ENCODE measurements at places on chromosomes 13 and 19.

GRCh38 chr19:50325310-50326100 lies 3.7 kb downstream of the KCNC3 start:
- peak; percentile 88 for DNase-seq

DNA sequence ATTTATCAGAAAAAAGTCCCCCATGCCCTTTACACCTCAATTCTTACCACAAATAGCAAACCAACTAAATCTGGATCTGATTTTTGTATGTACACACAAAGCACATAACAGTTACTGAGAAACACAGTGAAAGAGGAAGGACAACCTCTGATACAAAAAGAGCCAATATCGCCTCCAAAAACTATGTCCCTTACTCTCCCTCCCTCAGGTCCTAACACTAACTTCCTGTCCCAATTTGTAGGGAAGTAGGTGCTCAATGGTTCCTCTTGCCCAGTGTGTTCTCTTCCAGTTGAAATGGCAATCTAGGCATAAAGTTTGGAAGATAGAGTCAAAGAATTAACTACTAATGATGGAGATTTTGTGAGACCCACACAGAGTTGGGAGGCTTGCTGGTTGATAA lies 15.8 kb upstream of the FPR3 start:
- no peak for DNase-seq

GRCh38 chr19:48190288-48190884 lies 19.9 kb downstream of the ZSWIM9 start:
- peak; percentile 71 for DNase-seq

- no peak for DNase-seq
These were observed 11.2 kb downstream of the HPN start for GRCh38 chr19:35052599-35053190.

- DNase-seq: no peak
These were observed 24.4 kb downstream of the PLA2G4C start for GRCh38 chr19:48085904-48086864.

- DNase-seq: no peak
These were observed 23.6 kb downstream of the DOCK9 start for GRCh38 chr13:98954313-98954712.

- DNase-seq: no peak
These were observed 750 bp downstream of the RAB20 start for GRCh38 chr13:110560601-110561343.

DNA sequence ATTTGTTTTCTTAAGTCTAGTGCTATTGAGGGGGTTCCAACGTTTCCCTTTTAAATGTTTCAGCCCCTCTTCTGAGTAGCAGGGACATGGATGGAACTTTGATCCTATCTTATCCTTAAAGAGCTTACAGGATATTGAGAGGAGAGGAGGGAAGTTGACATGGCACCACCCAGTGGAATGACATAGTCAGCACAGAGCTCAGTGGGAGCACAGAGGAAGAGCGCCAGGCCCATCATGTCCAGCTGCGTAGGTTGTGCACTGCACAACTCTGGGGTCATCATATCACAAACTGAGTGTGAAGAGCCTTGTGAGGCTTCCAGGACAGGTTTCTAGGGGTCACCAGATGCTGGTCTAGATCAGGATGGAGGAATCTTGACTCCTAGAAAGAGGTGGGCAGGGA lies 4.6 kb upstream of the CDC42EP5 start:
- DNase-seq: no peak

DNA sequence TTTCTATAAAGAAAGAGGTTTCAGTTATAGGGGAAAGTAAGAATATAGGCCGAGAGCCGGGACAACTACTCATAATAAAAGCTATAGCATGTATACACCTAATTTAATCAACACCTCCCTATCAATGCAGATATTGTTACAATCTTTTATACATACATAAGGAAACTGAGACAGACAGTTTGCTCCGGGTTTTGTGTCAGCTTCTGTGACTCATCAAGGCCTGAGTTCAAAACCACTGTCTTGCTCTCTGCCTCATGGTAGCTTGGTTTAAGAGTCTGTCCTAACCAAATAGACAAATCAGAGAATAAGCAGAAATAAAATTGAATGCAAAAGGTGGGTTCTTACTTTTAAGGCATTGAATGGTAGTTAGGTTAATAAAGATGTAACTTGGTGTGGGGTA lies 222.9 kb downstream of the GGACT start:
- no peak for DNase-seq

GRCh38 chr13:30974350-30974749 lies 41.9 kb downstream of the TEX26 start:
- DNase-seq: no peak

DNA sequence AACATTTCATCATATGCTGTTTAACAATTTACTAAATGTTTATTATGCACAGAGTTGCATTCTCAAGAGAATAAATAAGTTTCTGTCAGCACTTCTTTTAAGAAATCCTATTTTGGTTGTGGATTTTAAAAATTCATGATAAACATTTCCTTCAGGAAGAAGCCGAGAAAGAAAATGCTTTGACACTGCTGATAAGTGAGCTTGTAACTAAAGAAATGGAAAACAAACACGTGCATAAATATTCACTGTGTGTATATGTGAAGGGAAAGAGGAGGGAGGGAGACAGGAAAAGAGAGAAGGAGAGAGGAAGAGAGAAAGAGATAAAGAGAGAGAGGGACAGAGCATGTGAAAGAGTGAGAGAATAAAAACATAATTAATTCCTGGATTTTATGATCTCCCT lies 1165.0 kb downstream of the DIAPH3 start:
- no peak for DNase-seq

DNA sequence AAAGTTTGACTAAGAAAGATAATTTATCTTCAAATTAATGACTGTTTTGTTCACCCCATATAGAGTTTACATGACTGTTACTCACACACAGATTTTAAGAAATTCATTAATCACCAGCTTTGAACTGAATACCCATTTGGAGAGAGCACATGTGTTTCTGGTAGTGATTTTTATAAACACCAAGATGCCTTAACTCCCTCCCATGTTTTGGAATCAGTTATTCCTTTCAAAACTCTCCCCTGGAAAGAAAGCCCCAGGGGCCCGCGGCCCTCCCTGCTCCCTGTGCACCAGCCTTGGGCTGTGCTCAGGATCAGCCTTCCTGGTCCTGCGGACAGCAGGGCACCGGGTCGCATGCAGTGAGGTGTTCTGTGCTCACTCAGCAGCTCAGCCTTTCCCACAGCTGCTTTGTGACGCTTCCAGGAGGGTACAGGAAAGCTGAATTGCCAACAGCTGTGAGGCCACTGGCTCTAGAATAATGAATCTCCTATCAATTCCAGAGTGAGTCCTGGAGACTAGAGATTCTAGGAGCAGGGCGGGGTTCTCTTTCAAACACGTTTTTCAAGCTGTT lies 483.2 kb downstream of the EFNB2 start:
- no peak for DNase-seq

GRCh38 chr19:5585461-5586299 lies 17.9 kb upstream of the TINCR start:
- DNase-seq: peak; percentile 58

DNA sequence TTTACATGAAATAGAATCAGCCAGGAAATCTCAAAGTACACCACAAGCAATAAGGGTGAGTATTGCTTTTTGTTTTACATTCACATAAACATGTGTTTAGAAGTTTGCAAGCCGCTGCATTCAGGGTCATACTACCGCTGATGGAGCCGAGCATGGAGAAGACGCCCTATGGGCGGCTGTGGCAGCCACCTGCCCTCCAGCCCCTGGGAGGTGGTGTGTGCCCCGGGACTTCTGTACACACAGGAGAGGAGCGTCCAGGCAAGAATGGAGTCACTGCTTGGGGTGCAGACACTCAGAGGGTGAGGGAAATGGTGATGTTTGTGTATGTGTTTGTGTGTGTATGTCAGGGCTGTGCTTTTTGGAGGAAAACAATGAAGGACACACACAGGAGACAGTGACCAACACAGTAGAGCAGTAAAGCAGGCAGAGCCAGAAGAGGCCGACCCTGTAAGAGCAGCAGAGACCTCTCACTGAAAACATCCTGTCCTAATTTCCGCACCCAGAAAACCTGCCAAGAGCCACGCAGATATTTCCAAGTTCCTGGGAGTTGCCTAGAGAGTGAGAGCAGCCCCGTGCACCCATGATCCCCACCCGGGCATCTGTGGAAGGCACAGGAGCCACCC lies 108.1 kb upstream of the GJB6 start:
- no peak for DNase-seq

- DNase-seq: no peak
These were observed 24.5 kb downstream of the MBNL2 start for GRCh38 chr13:97246596-97247158.

DNA sequence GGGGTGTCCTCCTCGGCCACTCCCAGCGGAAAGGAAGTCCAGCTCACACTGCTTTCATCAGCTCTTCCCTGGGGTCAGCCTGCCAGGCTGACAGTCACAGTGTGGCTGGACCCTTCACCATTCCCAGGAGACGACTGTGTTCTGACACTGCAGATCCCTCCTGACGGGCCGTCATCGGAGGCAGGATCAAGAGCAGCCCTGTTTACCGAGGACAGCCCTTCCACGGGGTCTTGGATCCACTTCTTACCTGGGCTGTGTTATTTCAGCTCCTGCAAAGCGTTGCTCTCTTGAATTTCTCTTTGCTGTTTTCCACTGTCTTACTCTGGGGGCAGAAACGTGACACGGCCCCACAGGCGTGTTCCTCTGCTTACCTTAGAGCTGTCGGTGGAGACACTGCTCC lies 149.9 kb upstream of the SOX1 start:
- DNase-seq: no peak

DNA sequence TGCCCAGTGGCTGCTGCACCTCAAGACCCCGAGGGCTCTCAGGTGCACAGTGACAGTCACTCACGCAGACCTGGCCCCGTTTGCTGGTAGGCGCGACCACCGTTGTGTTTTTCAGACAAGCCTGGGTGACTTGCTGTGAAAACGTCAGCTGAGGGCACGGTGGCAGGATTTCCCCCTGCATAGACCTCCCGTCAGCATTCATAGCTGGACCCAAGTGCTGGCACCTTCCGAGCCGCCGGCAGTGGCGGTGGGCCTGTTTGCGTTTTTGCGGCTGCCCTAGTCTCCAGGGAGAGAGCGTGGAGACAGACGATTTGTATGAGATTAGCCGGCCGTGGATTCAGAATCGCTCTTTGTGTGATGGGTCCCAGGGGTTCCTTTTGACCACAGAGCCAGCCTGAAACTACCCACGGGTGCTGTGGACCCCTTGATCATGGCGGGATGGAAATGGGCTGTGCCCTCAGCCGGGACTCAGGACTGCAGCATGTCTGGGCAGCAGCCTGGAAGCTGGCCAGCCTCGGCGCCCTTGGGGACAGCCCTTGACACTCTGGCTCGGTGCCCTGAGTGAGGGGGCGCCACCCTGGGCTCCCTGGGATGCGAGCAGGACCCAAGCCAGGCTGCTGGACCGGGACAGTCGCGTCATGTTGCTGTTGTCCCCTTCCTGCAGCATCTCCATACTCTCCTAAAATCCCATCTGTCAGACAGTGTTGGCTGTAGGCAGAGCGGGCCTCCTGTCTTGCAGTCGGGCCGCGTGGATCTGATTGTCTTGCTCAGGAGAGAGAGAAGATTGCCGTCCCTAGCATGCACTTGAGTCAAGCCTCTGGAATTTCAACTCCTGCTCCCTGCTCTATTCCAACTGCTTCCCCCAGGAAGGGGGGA lies 8.6 kb downstream of the KDM4B start:
- DNase-seq: peak; percentile 67

DNA sequence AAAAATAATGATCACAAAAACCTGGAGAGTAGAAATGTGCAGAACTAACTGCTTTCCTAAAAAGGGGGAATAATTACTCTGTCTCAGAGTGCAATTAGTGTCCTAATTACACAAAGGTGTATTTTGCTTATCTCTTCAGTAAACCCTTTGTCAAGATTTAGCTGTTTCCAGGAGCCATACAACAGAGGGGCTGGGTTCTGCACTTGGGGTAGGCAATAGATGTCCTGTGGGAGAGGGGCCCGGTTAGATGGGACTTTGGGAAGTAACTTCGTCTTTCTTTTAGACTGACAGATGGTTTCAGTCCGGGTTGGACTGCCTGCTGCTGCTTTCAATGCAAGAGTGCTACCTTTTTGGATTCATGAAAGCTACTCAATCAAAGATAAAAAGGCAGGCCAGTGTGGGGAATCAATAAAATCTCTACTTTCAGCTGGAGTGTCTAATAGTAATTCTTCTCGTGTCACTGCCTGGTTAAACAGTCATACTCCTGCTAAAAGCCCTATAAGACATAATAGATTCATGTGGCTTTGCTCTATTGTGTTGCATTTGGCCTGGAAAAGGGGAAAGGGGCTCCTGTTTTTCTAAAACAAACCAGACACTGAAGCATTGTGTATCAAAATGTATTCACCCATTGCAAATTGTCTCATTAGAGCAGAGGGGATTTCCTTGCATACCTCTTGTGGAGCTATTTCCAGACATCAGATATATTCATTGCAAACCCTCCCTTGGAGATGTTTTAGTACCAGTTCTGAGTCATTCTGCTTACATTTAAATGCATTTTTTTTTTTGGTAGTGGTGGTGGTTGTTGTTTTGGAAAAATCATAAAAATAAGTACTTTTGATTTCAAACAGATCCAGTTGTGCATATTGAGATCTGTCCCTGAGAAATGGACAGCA lies 83.3 kb upstream of the PCDH8 start:
- DNase-seq: no peak

- DNase-seq: no peak
These were observed 734 bp upstream of the TRMT1 start for GRCh38 chr19:13117176-13117771.

Measured in NCI-H446 treated with DMSO at 0.1 percent for 48 hours (cell line).